ENCODE measurements at places on chromosomes 12 and 14.

DNA sequence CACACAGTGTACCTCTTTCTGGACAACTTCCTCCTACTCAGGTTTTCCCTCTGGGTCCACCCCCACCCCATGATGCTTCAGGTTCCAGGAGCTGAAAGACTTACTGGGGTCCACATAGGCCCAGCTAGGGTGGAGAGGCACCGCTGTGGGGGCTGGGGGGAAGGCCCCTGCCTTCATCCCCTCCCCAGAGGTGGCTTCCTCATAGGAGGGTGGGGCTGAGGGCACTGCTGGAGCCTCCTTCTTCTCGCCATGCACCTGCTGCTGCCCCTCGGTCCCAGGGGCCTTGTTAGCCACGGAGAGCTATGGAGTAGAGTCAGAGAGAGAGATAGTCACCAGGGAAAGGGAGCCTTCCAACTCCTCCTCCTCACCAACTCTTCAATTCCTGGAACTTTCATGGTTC lies 2.7 kb downstream of the FAIM2 start:
- DNase-seq: no peak

- DNase-seq: peak; percentile 75
Measured at GRCh38 chr12:43882578-43883178, 46.8 kb downstream of the TMEM117 start.

- DNase-seq: peak; percentile 94
Measured at GRCh38 chr12:118376089-118377020, at the start of gene SUDS3. Gene SUDS3 (plus strand): TSS chr12:118376555. CDS start chr12:118376692, 137 bp downstream.

DNA sequence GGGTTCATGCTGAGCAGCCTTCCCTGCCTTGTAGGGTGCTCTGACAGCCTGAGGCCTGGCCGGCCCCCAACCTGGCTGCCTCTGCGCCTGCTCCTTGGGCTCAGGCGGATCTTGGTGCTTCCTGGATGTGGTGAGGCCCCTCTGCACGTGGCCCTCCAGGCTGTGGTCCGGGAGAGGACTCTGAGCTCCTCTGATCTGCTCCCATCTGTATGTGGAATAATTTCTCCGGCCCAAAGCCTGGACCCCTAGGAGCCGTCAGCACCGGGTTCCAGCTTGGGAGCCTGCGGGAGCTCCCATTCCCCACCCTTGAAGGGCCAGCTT lies 21.3 kb upstream of the EIF2B2 start:
- DNase-seq: no peak

DNA sequence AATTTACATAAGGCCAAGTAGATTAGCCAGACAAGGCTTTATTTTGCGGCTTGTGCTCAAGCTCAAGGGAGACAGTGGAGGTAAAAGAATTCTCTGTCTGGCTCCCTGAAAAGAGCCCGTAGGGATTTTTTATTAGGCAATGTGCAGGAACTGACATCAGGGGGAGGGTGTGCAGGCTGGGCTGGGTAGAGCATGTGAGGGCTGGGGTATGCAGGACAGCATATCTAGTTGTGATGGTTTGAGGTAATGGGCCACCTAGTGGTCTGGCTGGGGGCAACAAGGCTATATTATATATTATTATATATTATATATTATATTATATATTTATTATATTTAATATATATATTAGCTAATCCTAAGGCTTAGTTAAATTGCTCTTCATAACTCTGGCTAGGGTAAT lies 102.1 kb downstream of the TMEM117 start:
- DNase-seq: peak; percentile 45

DNA sequence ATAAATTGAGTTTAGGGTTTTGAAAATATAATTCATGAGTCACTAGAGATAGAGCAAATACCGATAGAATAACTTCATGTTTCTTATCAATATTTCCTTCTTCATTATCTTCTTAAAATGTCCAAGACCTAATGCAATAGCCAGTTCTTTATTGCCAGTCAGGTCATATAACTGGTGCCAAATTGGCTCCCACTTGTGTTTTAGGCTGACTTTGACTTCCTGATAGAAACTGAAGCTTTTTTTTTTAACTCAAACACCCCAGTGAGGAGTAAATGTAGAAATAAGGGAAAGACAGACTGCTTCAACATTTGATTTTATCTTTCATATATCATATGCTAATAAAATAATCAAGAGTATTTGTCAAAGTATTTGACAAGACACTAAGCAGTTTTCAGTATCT lies 80.7 kb downstream of the ARMH4 start:
- no peak for DNase-seq

DNA sequence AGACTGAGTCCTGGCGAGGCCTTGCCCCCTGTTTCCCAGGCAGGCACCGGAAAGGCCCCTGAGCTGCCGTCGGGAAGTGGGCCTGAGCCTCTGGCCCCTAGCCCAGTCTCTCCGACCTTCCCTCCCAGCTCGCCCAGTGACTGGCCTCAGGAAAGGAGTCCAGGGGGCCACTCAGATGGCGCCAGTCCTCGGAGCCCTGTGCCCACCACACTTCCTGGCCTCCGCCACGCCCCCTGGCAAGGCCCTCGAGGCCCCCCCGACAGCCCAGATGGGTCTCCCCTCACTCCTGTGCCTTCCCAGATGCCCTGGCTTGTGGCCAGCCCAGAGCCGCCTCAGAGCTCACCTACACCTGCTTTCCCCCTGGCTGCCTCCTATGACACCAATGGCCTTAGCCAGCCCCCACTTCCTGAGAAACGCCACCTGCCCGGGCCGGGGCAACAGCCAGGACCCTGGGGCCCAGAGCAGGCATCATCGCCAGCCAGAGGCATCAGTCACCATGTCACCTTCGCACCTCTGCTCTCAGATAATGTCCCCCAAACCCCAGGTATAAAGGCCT lies 10.9 kb downstream of the TNS2 start:
- DNase-seq: no peak

- DNase-seq: peak; percentile 61
Measured at GRCh38 chr14:102316338-102316742, 3.2 kb upstream of the ZNF839 start.

DNA sequence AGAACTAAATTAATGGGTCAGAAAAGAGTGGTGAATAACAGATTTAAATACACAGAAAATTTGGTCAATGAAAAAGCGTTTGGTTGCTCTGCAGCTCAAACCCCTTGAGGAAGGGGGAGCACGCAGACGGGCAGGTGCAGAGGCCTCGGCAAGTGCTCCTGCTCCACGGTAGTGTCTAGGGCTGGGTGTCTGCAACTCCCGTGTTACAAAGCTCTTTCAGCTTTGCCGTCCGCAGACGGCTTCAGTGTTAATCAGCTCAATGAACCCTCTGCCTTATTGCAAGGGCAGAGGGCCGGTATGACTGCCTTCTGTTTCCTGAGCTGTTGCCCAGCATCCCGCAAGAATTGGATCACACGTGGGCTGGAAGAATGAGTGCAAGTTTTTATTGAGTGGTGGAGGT lies 125.7 kb upstream of the TRHDE start:
- peak; percentile 80 for DNase-seq

GRCh38 chr12:104163631-104164030 lies 25.6 kb upstream of the NFYB start:
- DNase-seq: no peak

- DNase-seq: peak; percentile 28
Measured at GRCh38 chr12:106239241-106239950, 8.4 kb downstream of the CKAP4 start.

DNA sequence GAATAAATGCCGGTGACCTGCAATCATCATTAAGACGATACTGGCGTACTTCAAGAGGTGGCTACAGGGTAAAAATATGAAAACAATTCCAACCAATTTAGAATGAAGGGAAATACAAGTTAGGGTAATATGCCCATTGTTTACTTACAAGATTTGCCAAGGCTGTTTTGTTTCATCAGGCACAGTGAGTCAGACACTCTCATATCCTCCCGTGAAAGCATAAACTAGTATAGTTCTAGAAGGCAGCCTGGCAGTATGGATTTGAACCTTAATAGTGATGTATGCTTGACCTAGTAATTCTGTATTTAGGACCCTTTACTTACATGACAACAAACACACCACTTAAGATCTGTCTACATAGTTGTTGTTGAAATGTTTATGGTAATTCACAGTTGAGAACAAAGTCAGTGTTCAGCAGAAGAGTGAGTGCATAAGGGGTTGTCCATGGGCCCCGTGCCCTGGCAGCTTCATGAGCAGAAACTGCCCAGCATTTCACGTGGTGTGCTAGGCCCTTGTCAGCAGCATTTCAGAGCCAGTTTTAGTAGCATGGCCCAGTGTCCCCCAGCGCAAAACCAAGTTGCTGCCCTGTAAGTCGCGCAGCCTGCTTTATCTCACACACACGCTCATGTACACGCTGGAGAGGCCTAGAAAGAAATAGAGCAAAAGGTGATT lies 80.8 kb downstream of the EP400 start:
- DNase-seq: no peak

DNA sequence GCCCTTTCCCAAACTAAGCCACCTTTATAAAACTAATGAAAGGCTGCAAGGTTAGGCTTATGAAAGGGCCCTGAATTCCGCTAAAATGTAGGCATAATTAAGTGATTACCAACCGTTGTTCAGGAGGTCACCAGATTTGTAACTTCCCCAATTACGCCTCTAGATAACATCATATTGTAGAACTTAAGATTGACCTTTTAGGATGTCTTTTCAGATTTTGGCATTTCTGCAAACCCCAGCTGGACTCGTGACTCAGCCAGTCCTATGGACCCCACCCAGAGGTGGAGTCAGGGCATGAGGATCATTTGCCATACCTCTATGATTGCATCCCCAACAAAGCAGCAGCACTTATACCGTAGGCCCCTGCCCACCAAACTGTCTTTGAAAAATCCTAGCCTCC lies 3.7 kb upstream of the LPCAT3 start:
- no peak for DNase-seq

GRCh38 chr12:85866986-85867776 lies 6.9 kb upstream of the NTS start:
- DNase-seq: peak; percentile 69

- no peak for DNase-seq
Measured at GRCh38 chr14:79246173-79246572, 965.1 kb downstream of the DIO2 start.

DNA sequence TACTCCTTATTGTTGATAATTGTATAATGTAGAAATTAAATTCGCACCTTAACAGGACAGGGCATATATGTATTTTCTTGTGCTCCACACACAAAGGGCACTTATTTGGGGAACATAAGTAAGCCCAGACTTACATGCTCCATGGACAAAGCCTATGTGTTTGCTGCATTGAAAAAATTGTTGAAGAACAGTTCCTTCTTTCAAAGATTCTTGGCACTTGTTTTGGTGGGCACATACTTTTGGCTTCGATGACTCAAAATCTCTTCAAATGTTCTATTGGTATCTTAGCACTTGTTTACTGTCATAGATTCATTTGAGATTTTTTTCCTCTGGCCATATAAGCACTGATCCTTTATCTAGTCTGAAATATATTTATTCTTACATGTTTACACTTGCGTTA lies 1.4 kb upstream of the MAP4K5 start:
- DNase-seq: no peak

- DNase-seq: no peak
Measured at GRCh38 chr12:47205532-47206449, 126.0 kb upstream of the AMIGO2 start.

GRCh38 chr14:105389976-105390848 lies 8.1 kb upstream of the TEX22 start:
- DNase-seq: no peak

GRCh38 chr12:94309373-94309772 lies 150.3 kb downstream of the CEP83 start:
- DNase-seq: no peak

DNA sequence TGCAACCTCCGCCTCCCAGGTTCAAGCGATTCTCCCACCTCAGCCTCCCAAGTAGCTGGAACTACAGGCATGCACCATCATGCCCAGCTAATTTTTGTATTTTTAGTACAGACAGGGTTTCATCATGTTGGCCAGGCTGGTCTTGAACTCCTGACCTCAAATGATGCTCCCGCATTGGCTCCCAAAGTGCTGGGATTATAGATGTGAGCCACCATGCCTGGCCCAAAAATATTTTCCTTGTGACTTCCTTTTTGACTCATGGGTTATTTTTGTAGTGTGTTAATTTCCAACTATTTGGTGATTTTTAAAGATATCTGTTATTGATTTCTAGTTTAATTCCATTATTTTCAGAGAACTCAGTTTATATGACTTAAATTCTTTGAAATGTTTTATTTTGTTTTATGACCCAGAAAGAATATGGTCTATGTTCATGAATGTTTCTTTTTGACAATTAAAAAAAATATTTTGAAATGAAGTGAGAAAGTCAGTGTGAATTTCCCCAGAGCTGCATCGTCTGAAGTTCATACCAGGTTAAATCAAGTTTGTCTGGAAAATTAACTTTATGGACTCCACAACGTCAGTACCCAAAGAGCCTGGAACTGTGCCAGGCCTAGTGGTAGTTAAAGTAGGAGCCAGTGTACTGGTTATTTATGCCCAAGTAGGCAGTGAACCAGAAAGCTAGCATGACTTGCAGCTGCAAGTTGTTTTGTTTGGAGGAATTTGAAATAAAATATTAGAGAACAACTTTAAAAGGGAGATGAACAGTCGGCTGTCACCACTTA lies 2.8 kb upstream of the CDKL1 start:
- DNase-seq: no peak

GRCh38 chr12:6226679-6227051 lies 26.5 kb downstream of the CD9 start:
- DNase-seq: no peak

DNA sequence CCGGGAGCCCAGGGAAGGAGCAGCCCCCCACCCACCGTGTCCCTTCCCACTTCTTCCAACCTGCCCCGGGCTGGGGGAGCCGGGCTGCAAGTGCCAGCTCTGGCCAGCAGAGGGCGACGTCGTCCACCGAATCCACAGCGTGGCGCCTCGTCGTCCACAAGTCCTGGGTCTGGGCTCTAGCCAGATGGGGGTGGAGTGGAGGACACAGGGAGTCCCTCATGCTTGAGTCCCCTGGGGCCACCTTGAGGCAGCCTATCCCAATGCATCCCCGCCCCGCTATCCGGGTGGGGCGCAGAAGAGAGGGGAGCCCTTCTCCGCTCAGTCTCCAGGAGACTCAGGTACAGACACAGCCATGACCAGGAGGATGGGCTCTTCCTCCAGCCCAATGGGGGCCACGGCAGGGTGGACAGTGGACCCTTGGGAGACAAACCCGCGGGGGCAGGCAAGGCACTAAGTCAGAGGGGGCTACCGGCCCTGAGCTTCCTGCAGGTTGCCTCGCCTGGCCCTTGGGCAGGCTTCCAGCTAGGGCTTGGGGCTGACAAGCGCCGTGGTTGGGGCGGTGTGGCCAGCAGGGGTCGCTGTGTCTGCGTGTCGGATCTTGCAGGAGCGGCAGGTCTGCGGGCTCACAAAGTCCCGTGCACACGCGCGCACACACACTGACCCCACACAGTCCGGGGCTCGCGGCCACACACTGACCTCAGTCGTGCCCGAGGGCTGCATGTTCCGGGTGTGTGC lies 5.5 kb downstream of the AQP5 start:
- peak; percentile 97 for DNase-seq

- DNase-seq: no peak
Measured at GRCh38 chr12:49026678-49027480, 8.3 kb upstream of the PRKAG1 start.

- peak; percentile 42 for DNase-seq
Measured at GRCh38 chr14:64060648-64061096, 207.9 kb downstream of the SYNE2 start.

- no peak for DNase-seq
Measured at GRCh38 chr12:113464452-113464775, 7.3 kb downstream of the LHX5 start.
